Stromal cell of bone marrow (primary cell): ENCODE measurements at places on chromosomes 5 and 9.

DNA sequence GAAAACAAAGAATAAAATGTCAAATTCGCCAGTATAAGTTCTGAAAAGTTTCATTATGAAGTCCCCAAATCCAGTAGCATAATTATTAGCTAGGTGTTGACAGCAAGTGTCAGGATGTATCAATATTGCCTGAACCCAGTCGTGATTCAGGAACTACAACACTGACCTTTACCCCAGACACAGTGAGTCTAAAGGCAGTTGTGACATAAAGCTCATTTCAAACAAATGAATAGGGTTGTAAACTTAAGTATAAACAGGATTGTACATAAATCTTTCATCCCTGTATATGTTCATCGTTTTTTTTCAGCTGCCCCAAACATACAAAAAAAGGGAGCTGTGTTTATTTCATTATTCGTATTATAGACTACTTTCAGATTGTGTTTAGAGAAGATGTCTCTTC is 385.7 kb downstream of the PLK2 start:
- DNase-seq, result no peak

DNA sequence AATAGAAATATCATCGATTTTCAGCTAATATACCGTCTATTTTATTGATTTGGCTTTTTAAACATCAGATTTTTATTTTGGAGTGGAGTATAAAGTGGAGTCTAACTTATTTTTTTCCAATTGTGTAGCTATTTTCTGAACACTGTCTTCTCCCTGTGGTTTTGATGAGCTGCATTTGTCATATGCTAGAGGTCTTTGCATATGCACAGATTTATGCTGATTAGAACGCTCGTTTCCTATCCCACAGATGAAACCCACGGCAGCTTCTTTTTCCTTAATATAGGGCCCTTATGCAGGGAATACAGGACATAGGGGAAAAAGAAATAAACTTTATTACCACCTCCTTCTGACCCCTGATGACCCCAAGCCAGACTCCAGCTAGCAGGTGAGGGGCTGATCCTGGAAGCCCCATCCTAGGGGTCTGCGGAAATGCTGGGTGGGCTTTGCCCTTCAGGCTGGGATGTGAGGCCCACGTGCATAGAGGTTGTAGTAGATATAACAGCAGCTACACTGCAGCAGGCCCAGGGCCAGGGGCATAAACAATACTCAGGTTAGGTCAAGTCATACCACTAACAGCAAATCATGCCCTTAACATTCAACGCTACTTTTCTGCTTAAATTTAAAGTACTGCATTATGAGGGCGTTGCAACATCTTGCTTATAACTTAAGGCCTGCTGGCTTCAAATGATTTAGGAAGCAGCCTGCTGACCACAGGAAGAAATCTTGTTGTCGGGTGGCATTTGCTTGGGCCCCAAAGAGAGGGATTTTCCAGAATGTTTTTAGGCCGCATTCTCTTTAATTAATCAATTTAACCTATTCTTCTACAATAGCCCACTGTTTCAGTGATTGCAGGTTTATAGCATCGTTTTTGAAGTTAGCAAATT is 28.5 kb downstream of the MVB12B start:
- no peak for DNase-seq

DNA sequence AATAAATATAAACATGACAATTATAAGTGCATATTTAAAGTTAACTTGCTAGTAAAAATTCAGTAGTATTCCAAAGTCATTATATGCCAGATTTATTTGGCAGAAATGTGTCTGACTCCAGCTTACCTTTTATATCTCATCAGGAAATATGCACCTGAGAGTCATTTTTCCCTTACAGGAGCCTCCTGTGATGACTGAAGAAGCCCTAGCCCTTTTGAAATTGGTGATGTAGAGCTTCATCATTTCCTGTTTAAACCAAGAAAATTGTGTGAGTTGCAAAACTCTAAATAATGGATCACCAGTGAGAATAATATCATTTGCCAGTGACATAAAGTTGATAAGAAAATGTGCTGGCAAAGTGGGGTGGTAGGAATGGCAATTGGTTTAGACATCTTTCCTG is 42.1 kb upstream of the CTNND2 start:
- DNase-seq, result no peak

GRCh38 chr9:21082671-21083070 is 4.9 kb upstream of the IFNB1 start:
- no peak for DNase-seq

DNA sequence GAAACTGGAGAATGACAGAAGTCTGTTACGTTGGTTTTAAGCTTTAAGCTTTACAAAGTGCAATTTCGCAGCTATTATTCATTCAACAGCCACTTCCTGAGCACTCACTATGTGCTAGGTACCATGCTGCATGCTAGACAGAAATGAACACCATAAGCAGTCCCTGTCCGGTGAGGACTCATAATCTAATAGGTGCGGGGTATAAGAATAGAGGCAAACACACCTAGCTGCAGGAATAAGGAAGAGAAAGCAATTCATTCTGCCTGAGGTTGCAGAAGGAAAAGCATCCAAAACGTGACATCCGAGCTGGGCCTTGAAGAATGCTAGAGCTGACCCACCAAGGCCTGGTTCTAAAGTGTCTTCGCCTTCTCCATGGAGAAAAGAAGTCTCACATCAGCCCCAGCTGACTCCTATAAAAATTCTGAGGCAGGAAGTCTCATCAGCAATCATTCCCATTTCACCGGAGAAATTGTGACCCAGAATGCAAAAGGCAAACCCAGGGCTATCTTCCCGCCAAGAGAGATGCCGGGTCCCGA is 542 bp downstream of the FKBP15 start:
- no peak for DNase-seq

DNA sequence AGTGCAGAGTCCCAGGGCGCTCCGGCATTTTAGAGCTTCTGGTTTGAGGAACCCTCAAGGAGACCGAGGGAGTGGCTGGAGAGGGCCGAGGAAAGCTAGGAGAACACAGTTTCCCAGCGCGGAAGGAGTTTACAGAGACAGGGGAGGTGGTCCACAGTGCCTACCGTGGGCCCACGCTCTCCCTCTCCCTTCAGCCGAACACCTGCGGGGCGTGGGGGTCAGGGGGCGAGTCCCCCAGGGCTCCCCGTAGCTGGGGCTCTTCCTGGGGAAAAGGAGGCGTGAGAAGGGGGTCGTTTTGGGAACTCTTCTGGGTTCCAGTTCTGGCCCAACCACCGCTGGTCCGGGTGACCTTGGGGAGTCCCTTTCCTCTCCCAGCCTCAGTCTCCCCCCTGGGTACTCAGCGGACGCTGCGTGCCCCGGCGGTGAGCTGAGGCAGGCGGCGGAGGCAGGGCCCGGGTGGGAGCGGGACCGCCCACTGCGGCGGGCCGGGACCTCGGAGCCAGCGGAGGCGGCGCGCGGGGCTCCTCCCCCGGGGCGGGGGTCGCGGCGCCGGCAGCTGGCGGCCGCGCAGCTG is 368 bp upstream of the FRMPD1 start:
- no peak for DNase-seq

GRCh38 chr5:57111993-57112392 is 61.9 kb upstream of the GPBP1 start:
- DNase-seq, result no peak

DNA sequence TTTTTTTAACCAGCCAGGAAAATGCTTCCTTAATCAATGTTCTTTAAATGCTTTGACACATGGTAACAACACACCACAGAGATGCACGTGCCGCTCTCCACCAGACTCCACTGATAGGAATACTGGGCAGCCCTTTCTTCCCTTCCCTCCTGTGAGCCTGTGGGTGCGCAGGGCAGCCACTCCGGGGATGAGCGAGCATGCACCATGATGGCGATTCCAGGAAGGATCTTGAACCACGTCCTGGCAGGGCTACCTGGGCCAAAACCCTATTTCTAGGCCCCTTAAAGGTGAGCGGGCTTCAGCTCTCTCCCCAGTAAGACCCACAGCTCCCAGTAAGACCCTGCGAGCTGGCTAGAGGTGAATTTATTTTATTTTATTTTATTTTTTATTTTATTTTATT is 128.2 kb downstream of the MVB12B start:
- no peak for DNase-seq

DNA sequence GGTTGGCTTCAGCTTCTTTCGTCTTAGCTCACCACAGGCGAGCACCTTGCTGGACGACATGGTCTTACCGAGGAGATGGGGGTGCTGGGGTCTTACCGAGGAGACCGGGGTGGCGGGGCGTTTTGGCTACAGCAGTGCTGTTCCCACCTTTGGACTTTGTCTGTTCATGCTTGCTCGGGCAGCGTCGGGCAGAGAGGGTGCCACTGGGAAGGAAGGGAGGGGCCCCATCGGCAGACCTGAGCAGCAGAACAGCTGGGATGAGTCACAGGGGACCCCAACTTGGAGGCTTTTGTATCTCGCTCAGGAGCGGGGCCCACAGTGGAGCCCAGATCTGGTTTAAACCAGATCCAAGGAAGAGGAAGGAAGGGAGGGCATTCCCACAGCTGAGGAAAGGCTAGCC is 106.0 kb upstream of the CACNA1B start:
- no peak for DNase-seq

- DNase-seq, result peak; percentile 83
Measured at GRCh38 chr5:157516626-157517325, 56.8 kb downstream of the NIPAL4 start.

- DNase-seq, result no peak
Measured at GRCh38 chr9:111890334-111890733, 6.3 kb upstream of the UGCG start.

- no peak for DNase-seq
Measured at GRCh38 chr5:122944051-122944450, 92.5 kb downstream of the PPIC start.

DNA sequence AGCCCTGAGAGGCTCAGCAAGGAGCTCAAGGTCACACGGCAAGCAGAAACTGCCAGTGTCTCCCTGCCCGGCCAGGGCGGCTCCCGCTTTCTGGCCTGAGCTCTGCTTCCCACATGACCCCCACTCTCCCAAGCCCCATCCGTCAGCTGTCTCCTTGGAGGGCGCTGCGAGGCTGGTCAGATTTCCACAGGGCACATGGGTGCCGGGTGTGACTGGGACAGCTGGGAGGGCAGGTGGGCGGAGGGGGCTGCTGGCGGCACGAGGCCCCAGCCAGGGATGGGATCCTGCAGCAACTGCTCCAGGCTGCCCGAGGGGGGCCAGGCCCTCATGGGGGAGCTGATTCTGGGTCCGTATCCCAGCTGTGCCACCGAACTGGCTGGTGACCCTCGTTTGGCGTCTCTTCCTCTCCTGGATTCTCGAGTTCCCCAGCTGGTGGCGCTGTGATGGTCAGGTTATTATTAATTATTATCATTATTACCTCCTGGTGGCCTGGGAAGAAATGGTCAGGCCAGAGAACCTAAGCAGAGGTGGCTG is 12.9 kb upstream of the WDR38 start:
- DNase-seq, result no peak

DNA sequence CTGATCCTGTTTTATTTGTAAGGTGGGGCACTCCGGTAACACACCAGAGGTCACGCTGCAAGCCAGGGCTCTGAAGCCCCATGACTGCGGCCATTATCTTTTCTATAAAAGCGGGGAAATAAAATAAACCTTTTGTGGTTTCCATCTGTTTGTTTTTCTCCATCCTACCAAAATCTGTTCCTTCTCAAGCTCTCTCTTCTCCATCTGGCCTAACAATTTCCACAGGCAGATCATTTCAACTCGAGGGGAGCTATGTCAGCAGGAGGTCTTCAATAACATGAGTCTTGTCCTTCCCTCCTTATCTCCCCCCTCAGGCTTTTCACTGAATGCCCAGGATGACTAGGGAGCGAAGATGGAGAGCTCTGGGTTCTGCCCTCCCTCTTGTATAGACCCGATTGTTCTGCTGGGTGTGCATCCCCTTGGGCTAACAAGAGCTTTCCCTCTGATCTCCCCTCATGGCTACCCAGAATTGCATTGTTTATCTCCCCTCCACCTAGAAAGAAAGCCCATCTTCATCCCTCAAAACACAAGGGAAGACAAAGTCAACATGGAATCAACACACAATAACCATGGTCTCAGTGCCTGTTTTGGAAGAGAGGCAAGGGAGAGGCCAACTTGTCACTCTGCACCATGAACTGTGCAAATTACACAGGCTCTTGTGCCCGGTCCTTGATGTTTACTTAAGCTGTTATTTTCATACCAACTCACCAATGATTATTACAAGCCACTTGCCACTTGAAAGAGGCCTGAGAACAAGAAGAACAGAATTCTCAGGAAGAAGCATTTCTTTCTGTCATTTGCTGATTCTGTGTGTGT is 187.8 kb downstream of the FANCC start:
- DNase-seq, result no peak

DNA sequence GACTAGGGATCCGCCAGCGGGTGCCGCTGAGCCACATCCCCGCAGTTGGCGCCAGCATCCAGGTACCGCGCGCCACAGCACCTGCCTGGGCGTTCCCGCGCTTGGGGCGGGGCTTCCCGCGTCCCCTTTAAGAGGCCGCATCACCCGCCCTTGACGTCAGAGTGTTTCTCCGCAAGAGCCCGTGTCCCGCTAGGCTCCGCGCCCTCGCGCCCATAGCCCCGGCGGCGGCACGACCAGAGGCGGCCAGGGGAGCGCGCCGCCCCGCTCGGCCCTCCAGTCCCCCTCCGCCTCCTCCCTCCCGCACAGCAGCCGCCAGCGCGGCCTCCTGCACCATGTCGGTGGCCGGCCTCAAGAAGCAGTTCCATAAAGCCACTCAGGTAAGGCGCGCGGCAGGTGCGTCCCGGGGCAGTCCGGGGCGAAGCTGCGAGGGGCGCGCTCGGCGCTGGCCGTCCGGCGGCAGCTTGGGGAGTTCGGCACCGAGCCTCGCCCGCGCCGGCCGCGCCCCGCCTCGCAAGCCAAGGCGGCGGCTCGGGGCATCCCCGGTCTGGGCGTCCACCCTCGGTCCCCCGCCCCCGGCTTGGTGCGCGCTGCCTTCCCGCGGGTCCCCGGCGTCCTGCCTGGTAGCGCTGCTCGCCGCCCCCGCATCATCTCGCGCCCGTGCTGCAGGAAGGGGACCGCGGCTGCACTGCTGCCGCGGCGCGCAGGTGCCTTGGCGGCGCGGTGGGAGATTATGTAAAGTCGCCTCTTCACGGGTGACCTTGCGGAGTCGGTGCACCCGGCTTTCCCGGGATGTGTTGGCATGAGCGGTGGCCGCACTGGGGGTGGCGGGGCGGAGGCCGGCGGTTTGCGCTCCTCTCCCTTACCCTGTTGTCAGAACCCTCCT is at the start of gene SH3GL2:
SH3GL2 (plus strand) TSS at position 156 of the 883 bp plus-strand sequence.
- no peak for DNase-seq

- no peak for DNase-seq
Measured at GRCh38 chr5:107499237-107499636, 171.5 kb downstream of the EFNA5 start.

- no peak for DNase-seq
Measured at GRCh38 chr5:18802336-18802735, 1168.1 kb downstream of the TAF11L14 start.

DNA sequence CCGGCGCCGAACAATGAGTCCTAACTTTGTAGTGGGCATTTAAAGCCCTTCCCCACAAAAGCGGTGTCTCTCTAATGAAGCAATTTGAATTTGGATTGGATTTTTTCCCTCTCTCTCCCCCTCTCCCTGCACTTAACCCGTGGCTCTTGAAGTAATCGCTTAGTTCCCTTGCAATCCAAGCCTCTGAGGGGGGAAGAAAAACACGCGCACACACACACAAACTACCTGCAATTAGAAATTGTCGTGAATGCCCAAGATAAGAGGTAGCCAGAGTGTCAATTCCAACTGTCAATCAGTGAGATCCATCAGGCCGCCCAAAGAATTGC is 1.2 kb downstream of the LHX6 start:
- no peak for DNase-seq
